ENCODE measurements at places on chromosomes 2 and 18.

GRCh38 chr18:45275367-45276113, 339.7 kb upstream of the SLC14A2 start:
- DNase-seq, result peak; percentile 47

GRCh38 chr18:5196253-5197031, 615 bp downstream of the AKAIN1 start:
- no peak for DNase-seq

DNA sequence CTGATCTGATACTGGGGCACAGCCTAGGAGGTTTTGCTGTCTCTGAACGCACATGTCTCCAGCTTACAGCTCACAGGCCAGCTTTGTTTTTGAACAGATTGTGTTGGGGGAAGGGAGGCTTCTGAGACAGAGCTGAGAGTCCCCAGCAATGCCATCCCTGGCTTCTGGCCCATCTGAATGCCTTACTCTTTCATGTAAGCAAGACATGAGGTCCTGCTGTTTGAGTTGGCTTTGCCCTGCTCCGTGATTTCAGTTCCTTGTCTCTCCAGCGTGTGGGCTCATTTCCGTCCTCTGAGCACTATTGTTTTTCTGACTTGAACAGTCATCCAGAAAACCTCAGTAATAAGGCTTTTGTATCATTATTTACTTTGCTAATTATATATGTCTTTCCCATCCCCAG, 194.9 kb upstream of the TNP1 start:
- no peak for DNase-seq

DNA sequence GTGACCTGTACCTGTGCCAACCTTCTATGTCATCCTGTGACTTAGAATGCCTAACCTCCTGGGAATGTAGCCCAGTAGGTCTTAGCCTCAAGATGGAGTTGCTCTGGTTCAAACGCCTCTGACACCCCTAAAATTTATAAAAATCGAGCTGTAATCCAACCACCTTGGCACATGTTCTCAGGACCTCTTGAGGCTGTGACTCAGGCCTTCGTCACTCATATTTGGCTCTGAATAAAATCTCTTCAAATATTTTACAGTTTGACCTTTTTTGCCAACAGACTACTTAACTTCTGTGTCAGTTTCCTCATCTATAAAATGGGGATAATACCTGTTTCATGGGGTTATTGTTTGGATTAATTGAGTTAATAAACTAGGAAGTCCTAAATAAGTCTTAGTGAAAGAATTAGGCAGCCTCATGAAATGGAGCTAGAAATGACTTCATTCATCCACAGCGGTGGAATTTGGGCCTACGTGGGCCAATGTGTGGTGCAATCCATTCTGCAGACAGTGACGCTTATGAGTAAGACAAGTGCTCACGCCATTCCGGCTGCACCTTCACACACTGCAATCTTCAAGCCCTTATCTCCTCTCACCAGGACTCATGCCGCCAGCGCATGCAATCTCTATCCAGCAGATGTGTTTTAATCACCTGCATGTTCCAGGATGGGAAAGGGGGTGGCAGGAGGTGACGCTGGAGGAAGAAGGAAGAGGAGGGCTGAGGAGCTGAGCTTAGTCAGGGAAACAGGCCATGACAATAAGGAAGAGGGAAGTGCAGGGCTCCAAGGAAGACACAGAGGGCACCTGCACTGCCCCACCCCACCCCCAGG, 2.0 kb upstream of the UBE2F start:
- DNase-seq, result peak; percentile 70

- no peak for DNase-seq
These were observed 101.2 kb upstream of the FSHR start for GRCh38 chr2:49255409-49255971.

GRCh38 chr2:18922276-18922675, 332.9 kb upstream of the NT5C1B start:
- no peak for DNase-seq

Measured in epithelial cell of esophagus (primary cell).